ENCODE measurements at places on chromosomes 6 and 20.

DNA sequence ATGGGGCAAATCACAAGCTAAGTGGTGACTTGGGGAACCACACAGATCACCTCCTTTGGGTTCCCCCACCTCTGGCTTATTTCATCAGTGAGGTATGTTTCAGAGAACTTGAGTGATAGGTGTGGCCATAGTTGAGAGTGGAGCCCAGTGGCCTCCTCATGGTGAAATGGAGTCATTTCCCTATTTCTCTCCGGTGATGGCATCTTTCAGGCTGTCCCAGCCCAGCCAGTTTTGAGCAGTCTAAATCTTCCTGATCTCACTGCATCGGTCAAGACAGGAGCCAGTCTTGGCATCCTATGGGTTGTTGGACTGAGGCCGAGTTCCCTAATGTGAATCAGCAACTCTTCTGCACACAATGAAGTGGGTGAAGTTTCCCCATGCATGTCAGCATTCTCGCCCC lies 132.4 kb downstream of the EYA2 start:
- DNase-seq: no peak
- H3K27ac ChIP-seq: no peak overlapping the region
- H3K36me3 ChIP-seq: peaks cover 3% of the 10 kb centered on the region

DNA sequence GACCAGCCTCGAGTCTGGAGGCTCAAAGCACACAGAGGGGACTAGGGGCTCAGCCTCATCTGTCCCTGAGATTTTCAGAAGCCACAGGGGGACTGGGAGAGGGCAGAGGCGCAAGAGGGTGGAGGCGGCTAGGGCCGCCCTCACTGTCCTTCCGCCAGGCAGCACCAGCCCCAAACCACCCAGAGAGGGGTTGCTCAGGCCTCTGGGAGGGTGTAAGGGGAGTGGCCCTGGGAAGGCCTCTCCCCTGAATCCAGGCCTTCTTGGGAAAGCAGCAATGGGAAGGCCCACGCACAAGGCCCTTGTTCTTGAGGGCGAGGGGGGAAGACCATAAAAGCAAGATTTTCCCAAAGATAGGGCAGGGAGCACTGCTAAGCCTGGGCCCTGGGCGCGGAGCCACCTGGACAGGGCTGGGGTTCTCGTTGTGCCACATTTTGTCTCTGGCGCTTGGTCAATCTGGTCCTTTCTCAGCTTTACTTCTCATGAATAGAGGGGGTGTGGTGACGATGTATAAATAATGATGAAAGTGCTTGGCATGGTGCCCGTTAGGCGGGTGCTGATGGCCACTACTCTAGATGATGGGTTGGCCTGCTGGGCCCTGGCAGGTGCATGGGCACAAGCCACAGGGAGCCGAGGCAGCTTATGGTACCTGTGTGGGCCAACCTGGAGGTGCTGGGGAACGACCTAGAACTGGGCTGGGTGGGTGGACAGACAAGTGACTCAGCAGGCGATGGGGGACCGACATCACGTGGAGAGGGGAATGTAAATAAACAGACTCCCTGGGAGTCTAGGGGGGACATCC lies 4.8 kb downstream of the SAMD10 start:
- peaks cover 5% of the 10 kb centered on the region for H3K36me3 ChIP-seq
- no peak overlapping the region for H3K27ac ChIP-seq
- H3K4me3 ChIP-seq: no peak overlapping the region

- peaks cover 1% of the 10 kb centered on the region for H3K27me3 ChIP-seq
- DNase-seq: no peak
- no peaks in the 10 kb centered on the region for H3K36me3 ChIP-seq
- no peak overlapping the region for H3K4me3 ChIP-seq
- peak overlapping the region; percentile 51 for H3K27ac ChIP-seq
Measured at GRCh38 chr6:52341561-52342260, 20.2 kb upstream of the PAQR8 start.

GRCh38 chr6:64376394-64376793 lies 740.8 kb downstream of the PHF3 start:
- H3K4me1 ChIP-seq: peaks cover 14% of the 10 kb centered on the region
- no peak for DNase-seq
- H3K36me3 ChIP-seq: no peaks in the 10 kb centered on the region
- H3K27ac ChIP-seq: peak overlapping the region; percentile 68

DNA sequence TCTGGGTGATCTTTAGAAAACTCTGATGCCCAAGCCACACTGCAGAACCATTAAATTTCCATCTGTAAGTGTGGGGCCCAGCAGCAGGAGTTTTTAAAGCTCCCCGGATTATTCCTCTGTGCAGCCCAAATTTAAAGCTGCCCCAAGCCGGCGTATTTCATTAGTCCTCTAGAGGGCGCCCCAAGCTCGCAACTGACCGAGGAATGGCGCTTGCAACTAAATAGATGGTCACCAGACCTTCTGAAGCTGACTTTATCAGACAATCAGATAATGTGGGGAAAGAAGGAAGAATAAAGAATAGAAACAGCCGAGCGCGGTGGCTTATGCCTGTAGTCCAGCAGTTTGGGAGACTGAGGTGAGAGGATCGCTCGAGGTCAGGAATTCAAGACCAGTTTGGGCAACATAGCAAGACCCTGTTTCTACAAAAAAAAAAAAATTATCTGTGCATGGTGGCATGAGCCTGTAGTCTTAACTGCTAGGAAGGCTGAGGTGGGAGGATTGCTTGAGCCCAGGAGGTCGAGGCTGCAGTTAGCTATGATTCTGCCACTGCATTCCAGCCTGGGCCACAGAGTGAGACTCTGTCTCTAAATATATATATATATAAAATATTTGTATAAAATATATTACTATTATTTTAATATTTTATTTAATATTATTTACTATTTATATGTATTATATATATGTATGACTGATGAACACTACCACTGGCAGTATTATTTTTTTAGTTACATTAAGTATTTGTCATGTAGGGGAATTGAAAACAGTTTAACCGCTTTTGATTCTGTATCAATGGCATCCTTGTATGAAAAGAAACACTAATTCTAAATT lies 56.0 kb downstream of the OTOR start:
- H3K27ac ChIP-seq: no peak overlapping the region
- no peak overlapping the region for H3K4me3 ChIP-seq
- DNase-seq: peak; percentile 82
- peaks cover 65% of the 10 kb centered on the region for H3K27me3 ChIP-seq
- H3K36me3 ChIP-seq: no peaks in the 10 kb centered on the region

GRCh38 chr6:135600086-135600702 lies 102.7 kb upstream of the AHI1 start:
- no peak for DNase-seq
- H3K27ac ChIP-seq: no peak overlapping the region
- H3K36me3 ChIP-seq: peaks cover 8% of the 10 kb centered on the region
- H3K4me1 ChIP-seq: no peaks in the 10 kb centered on the region
- no peak overlapping the region for H3K4me3 ChIP-seq

- H3K36me3 ChIP-seq: peaks cover 9% of the 10 kb centered on the region
- peak overlapping the region; percentile 98 for H3K27ac ChIP-seq
- DNase-seq: peak; percentile 91
Measured at GRCh38 chr20:19757487-19758132, 448 bp upstream of the RIN2 start.

GRCh38 chr6:111242452-111242851 lies 155.1 kb downstream of the SLC16A10 start:
- H3K4me1 ChIP-seq: no peaks in the 10 kb centered on the region
- no peaks in the 10 kb centered on the region for H3K27me3 ChIP-seq
- DNase-seq: no peak
- H3K27ac ChIP-seq: no peak overlapping the region
- H3K36me3 ChIP-seq: no peaks in the 10 kb centered on the region

DNA sequence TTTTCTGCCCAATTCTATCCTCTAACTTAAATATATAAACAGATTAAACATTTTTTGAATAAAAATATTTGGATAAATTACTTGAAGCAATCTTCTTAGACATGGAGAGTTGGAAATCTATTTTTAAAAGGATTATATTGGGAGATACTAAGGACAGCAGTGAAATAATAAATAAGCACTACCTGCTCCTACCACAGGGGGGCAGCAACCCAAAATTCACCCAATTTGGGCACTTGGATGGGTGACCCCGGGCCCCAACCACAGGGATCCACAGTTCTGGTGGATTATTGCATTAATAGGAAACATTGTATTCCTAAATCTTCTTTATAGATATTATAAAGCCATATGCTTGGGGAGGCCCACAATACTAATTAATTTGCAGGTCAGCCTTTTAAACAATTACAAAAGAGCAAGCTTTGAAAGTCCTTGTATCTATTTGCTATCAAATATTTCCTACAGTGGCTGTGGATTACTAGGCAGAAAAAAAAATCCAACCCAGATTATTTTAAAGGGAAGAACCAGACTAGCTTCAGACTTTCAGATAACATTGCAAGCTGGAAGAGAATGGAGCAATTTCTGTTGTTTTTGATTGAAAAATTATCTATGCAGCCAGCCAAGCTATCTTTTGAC lies 66.4 kb upstream of the PDE10A start:
- no peak overlapping the region for H3K4me3 ChIP-seq
- H3K36me3 ChIP-seq: no peaks in the 10 kb centered on the region

DNA sequence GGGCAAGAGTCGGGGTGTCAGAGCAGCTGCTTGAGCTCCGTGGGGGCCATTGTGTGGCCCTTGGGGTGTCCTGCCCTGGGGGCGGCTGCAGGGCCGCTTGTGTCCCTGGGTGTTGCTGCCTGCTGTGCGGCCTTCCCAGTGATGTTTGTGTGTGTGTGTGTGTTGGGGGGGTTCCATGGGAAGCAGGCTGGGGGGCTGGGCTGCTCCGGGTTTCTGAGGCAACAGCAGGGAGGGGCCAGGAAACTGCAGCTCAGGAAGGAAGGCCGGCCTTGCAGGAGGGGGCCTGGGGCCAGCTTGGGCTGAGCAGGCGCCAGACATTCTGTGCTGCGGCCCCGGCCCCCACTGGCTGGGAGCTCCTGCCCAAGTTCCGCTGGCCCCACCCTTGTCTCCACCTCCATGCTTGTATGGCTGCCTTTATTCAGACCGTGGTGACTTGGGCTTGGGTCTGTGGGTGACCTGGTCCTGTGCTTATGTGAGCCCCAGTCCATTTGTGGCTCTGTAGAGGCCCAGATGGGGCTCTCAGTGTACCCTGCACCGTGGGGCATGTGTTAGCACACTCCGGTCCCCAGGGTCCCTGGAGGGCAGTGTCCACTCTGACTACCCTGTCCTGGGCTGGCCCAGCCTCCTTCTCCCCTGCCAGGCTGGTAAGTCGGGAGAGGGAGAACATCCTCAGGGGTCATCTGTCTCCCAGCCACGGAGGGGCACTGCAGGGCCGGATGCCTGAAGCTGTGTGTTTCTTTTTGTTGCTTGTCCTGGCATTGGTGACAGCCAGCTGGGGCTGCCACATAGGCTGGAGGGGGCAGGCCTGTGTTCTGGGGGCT lies 4.6 kb upstream of the SOX18 start:
- H3K4me1 ChIP-seq: peaks cover 23% of the 10 kb centered on the region
- peaks cover 34% of the 10 kb centered on the region for H3K27me3 ChIP-seq
- no peak for DNase-seq

DNA sequence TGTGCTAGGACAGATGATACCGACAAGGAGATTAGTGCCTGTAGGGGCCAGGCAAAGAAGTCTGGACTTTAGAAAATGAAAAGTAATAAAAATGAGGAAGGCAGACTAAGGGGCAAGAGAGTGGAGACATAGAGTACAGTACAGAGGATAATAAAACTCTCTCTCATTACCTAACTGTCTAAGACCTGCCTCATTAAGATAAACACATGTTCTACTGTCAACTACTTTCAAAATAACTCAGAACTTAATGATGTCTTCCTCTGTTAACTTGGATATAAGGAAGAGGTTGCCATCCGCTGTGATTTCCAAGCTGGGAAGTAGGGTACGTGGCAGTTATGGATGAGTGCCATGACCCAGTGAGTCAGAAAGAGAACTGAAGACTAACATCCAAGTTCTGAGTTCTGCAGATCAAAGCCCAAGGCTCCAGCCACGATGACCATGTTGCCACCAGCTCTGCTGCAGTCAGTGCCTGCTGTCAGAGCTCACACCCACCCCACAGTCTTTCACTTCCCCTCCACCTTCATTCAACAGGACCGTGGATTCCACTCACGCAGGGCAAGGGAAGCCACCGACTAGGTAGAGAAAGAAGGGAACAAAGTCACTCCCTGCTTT lies 81.8 kb downstream of the KIF16B start:
- no peak overlapping the region for H3K4me3 ChIP-seq
- H3K36me3 ChIP-seq: peaks cover 15% of the 10 kb centered on the region
- no peak overlapping the region for H3K27ac ChIP-seq

GRCh38 chr6:83314693-83315092 lies 116.2 kb downstream of the ME1 start:
- peaks cover 10% of the 10 kb centered on the region for H3K36me3 ChIP-seq
- H3K27ac ChIP-seq: no peak overlapping the region
- H3K27me3 ChIP-seq: no peaks in the 10 kb centered on the region
- H3K4me1 ChIP-seq: peaks cover 2% of the 10 kb centered on the region

GRCh38 chr6:109139109-109139508 lies 43.8 kb downstream of the CEP57L1 start:
- no peak for DNase-seq
- no peak overlapping the region for H3K27ac ChIP-seq
- H3K27me3 ChIP-seq: no peaks in the 10 kb centered on the region
- no peaks in the 10 kb centered on the region for H3K4me1 ChIP-seq
- H3K36me3 ChIP-seq: peaks cover 16% of the 10 kb centered on the region

- H3K36me3 ChIP-seq: no peaks in the 10 kb centered on the region
- H3K4me1 ChIP-seq: peaks cover 4% of the 10 kb centered on the region
- no peak overlapping the region for H3K27ac ChIP-seq
Measured at GRCh38 chr20:50469176-50469723, 40.9 kb upstream of the PTPN1 start.

DNA sequence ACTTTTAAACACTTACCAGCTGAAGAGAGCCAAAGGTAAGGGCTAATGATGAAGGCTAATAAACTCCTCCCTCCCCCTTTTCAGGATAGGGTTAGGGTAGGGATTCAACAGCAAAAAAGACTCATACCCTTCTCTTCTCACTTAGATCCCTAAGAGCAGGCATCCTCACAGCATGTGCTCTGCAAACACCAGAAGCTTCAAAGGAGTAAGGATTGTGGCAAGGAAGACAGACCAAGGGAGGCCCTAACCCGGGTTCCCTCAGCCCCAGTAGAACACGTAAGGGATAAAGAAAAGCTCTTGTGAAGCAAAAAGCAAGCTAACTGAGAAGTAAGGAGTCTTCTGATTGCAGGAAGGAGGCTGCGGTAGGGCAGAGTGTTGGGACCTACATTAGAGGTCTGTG lies 11.6 kb downstream of the MAP3K7 start:
- no peak for DNase-seq
- no peaks in the 10 kb centered on the region for H3K27me3 ChIP-seq
- H3K4me3 ChIP-seq: no peak overlapping the region
- no peaks in the 10 kb centered on the region for H3K4me1 ChIP-seq

DNA sequence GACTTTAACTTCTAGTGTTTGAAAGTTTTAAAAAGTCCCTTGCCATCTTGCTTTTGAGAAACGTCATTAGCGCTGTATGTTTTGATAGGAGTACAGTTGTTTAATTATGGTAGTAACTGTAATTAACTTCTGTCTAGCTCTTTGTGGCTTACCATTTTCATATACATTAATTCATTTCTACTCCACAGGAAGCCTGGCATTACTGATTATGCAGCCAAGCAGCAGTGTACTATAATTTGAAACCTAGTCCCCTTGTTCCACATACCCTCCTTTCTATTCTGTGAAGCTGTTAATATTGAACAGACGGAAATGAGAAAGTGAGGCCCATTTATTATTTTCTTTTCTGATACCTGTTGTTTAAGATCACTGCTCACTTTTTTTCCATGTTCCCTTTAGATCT lies 235.4 kb downstream of the CDKAL1 start:
- peaks cover 5% of the 10 kb centered on the region for H3K36me3 ChIP-seq
- no peaks in the 10 kb centered on the region for H3K27me3 ChIP-seq
- H3K27ac ChIP-seq: no peak overlapping the region
- H3K4me1 ChIP-seq: peaks cover 17% of the 10 kb centered on the region

Data from mesothelial cell of epicardium (in vitro differentiated cells).